ENCODE measurements at places on chromosomes 1 and 21.

- H3K27ac ChIP-seq = no peak overlapping the region
- DNase-seq = no peak
- no peaks in the 10 kb centered on the region for H3K27me3 ChIP-seq
- no peaks in the 10 kb centered on the region for H3K4me1 ChIP-seq
Measured at GRCh38 chr1:225350872-225351271, 77.0 kb downstream of the LBR start.

GRCh38 chr1:109094377-109094803 lies 3.8 kb downstream of the TMEM167B start:
- no peaks in the 10 kb centered on the region for H3K27me3 ChIP-seq
- peaks cover 25% of the 10 kb centered on the region for H3K4me1 ChIP-seq
- DNase-seq = no peak
- H3K4me3 ChIP-seq = no peak overlapping the region
- H3K27ac ChIP-seq = peak overlapping the region; percentile 30

- peaks cover 6% of the 10 kb centered on the region for H3K27me3 ChIP-seq
- no peak overlapping the region for H3K4me3 ChIP-seq
- H3K4me1 ChIP-seq = peaks cover 10% of the 10 kb centered on the region
- no peak for DNase-seq
- no peaks in the 10 kb centered on the region for H3K36me3 ChIP-seq
Measured at GRCh38 chr1:15286452-15286851, 39.4 kb downstream of the FHAD1 start.

- no peak for DNase-seq
- peaks cover 3% of the 10 kb centered on the region for H3K4me1 ChIP-seq
- no peak overlapping the region for H3K27ac ChIP-seq
Measured at GRCh38 chr1:58829866-58830265, 46.0 kb upstream of the JUN start.

DNA sequence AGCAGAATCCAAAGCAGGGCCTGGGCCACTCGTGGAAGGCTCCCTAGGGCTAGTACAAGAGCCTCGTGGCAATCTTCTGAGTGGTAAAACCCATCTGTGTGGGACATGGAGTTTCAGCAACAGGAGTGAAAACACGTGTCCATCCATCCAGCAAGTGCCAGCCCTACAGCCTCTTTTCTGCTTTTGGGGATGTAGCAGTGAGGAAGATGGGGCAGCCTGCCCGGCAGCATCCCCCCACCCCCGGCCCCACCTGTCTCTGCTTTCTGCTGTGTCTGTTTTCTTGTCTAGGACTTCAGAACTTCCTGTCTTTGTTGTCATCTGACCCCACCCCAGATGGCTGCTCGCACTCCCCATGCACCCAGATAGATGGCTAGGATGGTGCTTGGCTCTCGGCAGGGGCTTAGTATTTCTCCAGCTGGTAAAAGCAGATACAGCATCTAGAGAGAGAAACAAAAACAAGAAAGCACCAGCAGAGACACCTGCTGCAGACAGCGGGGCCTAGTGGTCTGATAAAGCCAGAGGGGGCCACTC lies 1.5 kb downstream of the CPTP start:
- peaks cover 17% of the 10 kb centered on the region for H3K4me1 ChIP-seq
- no peak overlapping the region for H3K27ac ChIP-seq
- no peak for DNase-seq
- H3K36me3 ChIP-seq = no peaks in the 10 kb centered on the region
- H3K4me3 ChIP-seq = peak overlapping the region; percentile 63

DNA sequence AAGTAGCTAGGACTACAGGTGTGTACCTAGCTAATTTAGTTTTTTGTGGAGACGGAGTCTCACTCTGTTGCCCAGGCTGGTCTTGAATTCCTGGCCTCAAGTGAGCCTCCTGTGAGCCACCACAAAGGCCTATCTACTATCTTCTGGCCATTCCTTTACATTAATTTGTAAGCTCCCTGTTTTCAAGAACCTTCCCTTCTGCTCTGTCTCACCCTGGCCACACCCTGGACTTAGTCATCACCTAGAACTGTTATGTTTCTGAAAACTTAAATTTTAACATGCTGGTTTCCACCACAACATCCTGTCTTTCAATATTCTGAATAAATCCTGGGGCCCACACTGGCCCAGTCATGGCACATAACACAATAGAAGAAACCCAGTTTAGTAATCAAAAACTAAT lies 4.9 kb upstream of the B4GALT3 start:
- H3K27me3 ChIP-seq = no peaks in the 10 kb centered on the region
- H3K4me1 ChIP-seq = peaks cover 15% of the 10 kb centered on the region
- H3K27ac ChIP-seq = no peak overlapping the region
- no peak for DNase-seq
- no peaks in the 10 kb centered on the region for H3K36me3 ChIP-seq

DNA sequence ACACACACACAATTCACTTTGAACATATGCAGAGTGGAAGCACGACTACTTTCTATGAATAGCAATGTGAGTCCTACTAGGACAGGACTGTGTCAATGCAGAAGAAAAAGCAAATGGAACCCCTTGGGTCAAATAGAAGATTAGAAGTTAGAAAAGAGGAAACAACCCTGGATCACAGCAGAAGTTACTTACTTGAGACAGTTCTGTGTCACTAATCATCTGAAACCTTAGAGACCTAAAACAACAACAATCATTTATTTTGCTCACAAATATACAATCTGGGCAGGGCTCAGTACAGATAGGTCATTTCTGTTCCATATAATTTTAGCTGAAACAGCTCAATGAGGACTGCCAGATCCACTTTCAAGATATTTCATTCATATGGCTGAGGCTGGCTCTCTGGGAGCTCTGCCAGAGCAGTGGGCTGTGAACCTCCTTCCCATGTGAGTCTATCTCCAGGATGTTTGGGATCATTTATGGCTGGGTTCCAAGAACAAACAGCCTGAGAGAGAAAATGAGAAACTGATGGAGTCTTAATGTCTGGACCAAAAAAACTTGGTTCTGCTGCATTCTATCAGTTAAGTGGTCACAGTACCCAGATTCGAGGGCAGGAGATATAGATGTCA lies 42.5 kb upstream of the IL10 start:
- no peak for DNase-seq
- no peak overlapping the region for H3K27ac ChIP-seq
- H3K27me3 ChIP-seq = peaks cover 6% of the 10 kb centered on the region
- H3K36me3 ChIP-seq = no peaks in the 10 kb centered on the region
- H3K4me1 ChIP-seq = peaks cover 22% of the 10 kb centered on the region
- no peak overlapping the region for H3K4me3 ChIP-seq

GRCh38 chr1:197683895-197684553 lies 91.3 kb downstream of the DENND1B start:
- H3K27me3 ChIP-seq = no peaks in the 10 kb centered on the region
- DNase-seq = no peak
- H3K4me3 ChIP-seq = peak overlapping the region; percentile 20
- H3K27ac ChIP-seq = peak overlapping the region; percentile 50

DNA sequence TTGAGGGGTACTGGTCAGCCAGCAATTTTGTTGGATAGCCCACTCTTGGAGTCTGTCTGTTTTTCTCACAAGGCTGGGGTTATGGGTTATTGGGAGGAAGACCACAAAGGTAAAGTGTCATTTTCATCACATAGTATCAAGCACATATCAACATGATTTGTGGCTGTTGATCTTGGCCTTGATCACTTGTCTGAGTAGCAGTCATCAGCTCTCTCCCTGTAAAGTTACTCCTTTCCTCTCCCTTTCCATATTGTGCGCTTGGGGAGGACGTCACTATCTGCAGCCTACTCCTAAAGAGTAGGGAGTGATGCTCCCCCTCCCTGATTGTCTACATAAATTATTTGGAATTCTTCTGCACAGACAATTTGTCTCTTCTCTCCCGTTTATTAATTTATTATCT lies 1.8 kb upstream of the ZNF362 start:
- H3K4me3 ChIP-seq = peak overlapping the region; percentile 60
- peak overlapping the region; percentile 75 for H3K27ac ChIP-seq
- H3K36me3 ChIP-seq = no peaks in the 10 kb centered on the region
- no peaks in the 10 kb centered on the region for H3K27me3 ChIP-seq

GRCh38 chr1:61506944-61507500 lies 217.9 kb downstream of the TM2D1 start:
- H3K4me3 ChIP-seq = no peak overlapping the region
- DNase-seq = no peak
- H3K27me3 ChIP-seq = no peaks in the 10 kb centered on the region
- peaks cover 12% of the 10 kb centered on the region for H3K4me1 ChIP-seq
- H3K36me3 ChIP-seq = no peaks in the 10 kb centered on the region
- no peak overlapping the region for H3K27ac ChIP-seq

GRCh38 chr21:39105836-39106235 lies 77.4 kb downstream of the PSMG1 start:
- peaks cover 4% of the 10 kb centered on the region for H3K27me3 ChIP-seq
- H3K4me1 ChIP-seq = peaks cover 7% of the 10 kb centered on the region
- no peak for DNase-seq
- H3K4me3 ChIP-seq = no peak overlapping the region
- no peaks in the 10 kb centered on the region for H3K36me3 ChIP-seq

DNA sequence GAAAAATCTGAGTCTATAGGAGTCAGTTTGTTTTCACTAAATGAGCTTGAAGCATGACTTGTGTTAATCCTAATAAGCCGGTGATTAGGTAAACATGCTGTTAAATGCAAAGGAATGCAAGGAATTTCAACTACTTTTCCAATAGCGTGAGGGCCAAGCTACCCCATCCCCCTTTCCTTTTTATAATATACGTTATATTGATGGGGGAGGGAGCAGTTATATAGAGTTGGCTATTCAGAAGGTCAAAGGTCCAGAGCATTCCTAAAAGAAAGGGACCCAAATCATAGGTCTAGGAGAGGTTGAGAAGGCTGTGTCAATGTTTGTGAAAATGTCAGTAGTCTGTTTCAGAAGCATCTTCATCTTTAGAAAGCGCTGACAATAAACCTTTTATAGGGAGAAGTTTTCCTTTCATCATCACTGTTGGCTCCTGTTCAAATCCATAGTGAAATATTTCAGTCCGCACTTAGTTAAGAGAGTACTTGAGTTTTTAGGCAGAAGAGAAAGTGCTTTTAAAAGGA lies 3.8 kb downstream of the CCN1 start:
- H3K4me1 ChIP-seq = peaks cover 46% of the 10 kb centered on the region
- DNase-seq = no peak
- peak overlapping the region; percentile 30 for H3K4me3 ChIP-seq
- H3K27me3 ChIP-seq = peaks cover 3% of the 10 kb centered on the region
- H3K36me3 ChIP-seq = peaks cover 21% of the 10 kb centered on the region
- H3K27ac ChIP-seq = peak overlapping the region; percentile 93

- peaks cover 2% of the 10 kb centered on the region for H3K36me3 ChIP-seq
- H3K27me3 ChIP-seq = no peaks in the 10 kb centered on the region
- peaks cover 54% of the 10 kb centered on the region for H3K4me1 ChIP-seq
- no peak for DNase-seq
- H3K27ac ChIP-seq = peak overlapping the region; percentile 91
- peak overlapping the region; percentile 93 for H3K4me3 ChIP-seq
Measured at GRCh38 chr1:85199667-85200462, 951 bp downstream of the SYDE2 start.

DNA sequence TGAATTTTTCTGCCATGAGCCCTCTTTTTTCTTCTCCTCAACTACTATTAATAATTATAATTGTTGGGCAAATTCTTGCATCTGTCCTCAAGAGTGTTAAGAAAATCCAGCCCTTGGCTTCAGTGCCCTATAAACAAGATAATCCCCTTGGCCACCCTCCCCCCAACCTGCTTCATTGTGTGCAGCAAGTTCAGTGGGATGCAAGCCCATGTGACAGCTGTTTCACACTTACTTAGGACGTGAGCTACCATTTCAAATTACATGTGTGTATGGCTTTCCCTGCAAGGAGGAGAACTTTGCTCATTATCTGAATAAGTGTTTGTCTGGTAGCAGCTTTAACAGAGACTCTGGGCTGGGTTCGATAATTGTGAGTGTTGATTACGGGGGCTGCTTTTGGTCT lies 276.2 kb downstream of the CACNA1E start:
- H3K27ac ChIP-seq = no peak overlapping the region
- H3K4me1 ChIP-seq = no peaks in the 10 kb centered on the region
- DNase-seq = no peak
- no peak overlapping the region for H3K4me3 ChIP-seq

DNA sequence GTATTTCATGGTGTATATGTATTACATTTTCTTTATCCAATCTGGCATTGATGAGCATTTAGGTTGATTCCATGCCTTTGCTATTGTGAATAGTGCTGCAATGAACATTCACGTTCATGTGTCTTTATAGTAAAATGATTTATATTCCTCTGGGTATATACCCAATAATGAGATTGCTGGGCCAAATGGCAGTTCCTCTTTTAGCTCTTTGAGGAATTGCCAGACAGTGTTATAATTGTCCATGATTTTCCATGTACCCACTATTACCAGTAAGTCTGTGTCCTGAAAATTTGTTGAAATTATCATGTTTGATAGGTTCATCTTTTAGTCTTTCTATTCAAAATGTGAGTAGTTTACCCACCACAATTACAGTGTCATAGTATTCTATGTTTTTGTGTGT lies 34.4 kb downstream of the SLC9C2 start:
- H3K27me3 ChIP-seq = peaks cover 1% of the 10 kb centered on the region
- no peak overlapping the region for H3K4me3 ChIP-seq
- no peak for DNase-seq

GRCh38 chr21:34511787-34512455 lies at the start of gene KCNE1:
TSS of gene KCNE1 (minus strand) at chr21:34512210. CDS start at chr21:34449634, 62,576 bp downstream.
- DNase-seq = no peak
- H3K4me1 ChIP-seq = peaks cover 3% of the 10 kb centered on the region
- H3K4me3 ChIP-seq = no peak within 1 kb of the TSS
- no peak within 1 kb of the TSS for H3K27ac ChIP-seq
- H3K36me3 ChIP-seq = no peaks in the 10 kb centered on the region
- peaks cover 4% of the 10 kb centered on the region for H3K27me3 ChIP-seq

- no peak overlapping the region for H3K27ac ChIP-seq
- no peaks in the 10 kb centered on the region for H3K27me3 ChIP-seq
- DNase-seq = no peak
- peaks cover 6% of the 10 kb centered on the region for H3K36me3 ChIP-seq
Measured at GRCh38 chr1:213127074-213127473, 76.0 kb downstream of the RPS6KC1 start.

- H3K27me3 ChIP-seq = peaks cover 14% of the 10 kb centered on the region
- no peak for DNase-seq
- no peak overlapping the region for H3K27ac ChIP-seq
- no peaks in the 10 kb centered on the region for H3K36me3 ChIP-seq
- H3K4me3 ChIP-seq = no peak overlapping the region
Measured at GRCh38 chr1:215710036-215710898, 143.2 kb downstream of the KCTD3 start.

DNA sequence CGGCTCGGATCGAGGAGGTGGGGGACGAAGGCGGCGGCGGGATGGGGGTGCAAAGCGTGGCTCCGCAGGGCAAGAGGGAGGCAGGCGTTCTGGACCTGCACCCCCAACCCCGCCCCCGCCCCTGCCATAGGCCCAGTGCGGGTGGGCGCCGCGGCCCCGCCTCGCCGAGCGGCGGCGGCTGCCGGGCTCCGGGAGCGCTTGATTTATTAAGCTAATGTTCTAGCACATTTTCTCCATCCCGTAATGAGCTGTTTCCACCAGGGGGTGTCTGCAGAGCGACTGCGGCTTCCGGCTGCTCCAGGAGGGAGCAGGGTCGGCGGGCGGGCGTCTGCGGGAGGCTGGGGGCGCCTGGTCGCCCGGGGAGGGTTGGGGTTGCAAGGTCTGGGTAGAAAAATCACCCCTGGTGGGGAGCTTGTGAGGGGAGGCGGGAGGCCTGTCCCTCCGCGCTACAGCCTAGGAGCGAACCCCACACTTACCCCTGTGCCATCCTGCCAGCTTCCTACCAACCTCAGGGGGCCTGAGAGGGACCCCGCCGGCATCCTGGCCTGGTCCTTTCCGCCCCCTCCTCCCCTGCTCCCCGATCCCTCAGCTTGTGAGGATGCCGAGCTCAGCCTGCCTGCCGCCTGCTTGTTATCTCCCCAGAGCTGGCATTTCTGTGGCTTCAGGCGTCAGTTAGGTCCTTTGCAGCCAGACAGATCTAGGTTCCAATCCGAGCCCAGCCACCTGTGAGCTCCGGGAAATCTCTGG lies 48.5 kb upstream of the ACOT11 start:
- no peak overlapping the region for H3K27ac ChIP-seq
- H3K36me3 ChIP-seq = peaks cover 2% of the 10 kb centered on the region
- H3K4me3 ChIP-seq = peak overlapping the region; percentile 55
- H3K4me1 ChIP-seq = peaks cover 16% of the 10 kb centered on the region
- DNase-seq = no peak

Data from mesothelial cell of epicardium (in vitro differentiated cells).